ENCODE measurements at places on chromosomes 13 and 19. TPM values are rescaled to one million over a fixed set of nuclear protein-coding genes. Genes with fewer than 3 reads are reported as not detected.

DNA sequence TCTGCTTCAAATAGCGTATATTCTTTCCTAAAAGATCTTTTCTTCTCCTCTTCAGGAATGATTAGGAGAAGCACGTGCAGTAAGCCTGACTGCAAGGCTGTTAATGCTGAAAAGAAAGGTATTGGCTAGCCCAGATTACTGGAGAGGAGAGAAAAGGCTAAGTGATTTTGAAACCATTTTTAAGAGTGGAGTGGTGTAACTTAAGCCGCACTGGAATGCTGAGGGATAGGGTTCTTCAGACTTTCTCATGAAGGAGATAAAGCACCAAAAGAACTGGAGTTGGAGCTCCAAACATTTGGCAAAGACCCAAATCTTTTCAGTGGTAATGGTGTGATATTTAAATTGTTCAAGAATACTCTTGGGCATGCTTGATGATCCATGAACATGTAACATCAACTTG lies 388.3 kb downstream of the COG6 start:
- no peak overlapping the region for H3K4me3 ChIP-seq
- H3K27me3 ChIP-seq = no peaks in the 10 kb centered on the region
- H3K36me3 ChIP-seq = no peaks in the 10 kb centered on the region
- no peak overlapping the region for H3K27ac ChIP-seq

DNA sequence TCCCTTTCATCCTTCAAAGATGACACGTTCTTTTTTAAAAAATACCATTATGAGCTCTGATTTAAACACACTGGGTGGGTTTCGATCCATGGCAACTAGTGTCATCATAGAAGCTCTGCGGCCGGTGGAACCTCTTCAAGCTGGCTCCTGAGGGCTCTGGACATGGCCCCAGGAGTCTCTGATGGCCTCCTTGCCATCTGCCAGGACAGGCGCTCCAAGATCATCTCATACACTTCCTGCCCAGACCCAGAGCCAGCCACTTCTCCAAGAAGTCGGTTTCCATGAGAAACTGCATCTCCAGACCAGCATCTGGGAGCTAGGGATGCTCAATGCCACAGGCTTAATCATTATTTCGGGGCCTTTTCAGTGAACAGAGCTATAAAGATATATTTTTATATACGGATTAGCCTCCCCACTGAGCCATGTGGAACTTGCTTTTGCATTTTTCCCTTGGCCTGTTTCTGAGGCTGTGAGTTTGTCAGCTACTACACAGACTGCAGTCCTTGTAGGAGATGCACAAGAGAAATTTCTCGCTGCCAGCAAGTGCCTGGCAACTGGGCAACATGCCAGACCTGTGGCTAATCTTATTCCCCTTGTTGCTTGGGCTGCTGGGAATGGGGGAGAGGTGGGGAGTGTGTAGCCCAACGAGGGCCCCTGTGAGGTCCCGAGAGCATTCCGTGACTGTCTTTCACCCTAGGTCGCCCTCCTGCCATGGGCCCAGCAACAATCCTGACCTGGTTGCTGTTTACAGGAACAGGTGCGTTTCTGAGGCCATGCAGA lies 15.9 kb downstream of the SUGP1 start:
- H3K27me3 ChIP-seq = no peaks in the 10 kb centered on the region
- H3K27ac ChIP-seq = no peak overlapping the region
- no peak for DNase-seq

DNA sequence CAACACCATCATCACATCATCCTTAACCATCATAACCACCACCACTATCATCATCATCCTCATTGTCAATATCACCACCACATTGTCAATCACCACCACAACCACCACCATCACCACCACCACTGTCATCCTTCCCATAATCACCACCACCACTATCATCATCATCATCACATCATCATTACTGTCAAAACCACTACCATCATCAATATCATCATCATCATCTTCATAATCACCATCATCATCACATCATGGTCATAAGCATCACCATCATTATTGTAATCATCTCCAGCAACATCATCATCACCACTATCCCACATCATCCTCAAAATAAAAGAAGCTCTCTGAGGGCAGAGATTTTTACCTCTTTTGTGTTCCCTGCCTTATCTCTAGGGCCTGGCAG lies 52.2 kb downstream of the MBD3L1 start:
- H3K27ac ChIP-seq = no peak overlapping the region
- no peaks in the 10 kb centered on the region for H3K36me3 ChIP-seq
- no peaks in the 10 kb centered on the region for H3K4me1 ChIP-seq
- H3K27me3 ChIP-seq = peaks cover 23% of the 10 kb centered on the region
- H3K4me3 ChIP-seq = no peak overlapping the region

DNA sequence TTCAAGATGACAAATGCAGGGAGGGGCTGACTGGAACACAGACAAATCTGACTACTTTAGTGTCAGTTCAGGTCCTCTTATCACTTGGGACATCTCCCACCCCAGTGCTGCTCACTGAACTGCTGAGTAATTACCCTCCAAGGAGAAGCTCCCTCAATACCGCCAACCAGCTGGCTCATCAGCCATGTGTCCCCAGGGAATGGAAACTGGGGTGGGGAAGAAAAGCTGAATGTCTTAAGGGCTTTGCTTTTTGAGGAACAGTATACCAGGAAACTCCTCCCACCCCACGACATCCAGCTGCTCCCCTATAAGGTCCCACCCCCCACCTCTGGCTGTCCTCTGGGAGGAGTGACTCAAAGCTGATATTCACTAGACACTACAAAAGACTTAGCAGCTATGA lies 2.0 kb downstream of the ZNF823 start:
- no peaks in the 10 kb centered on the region for H3K36me3 ChIP-seq
- no peak for DNase-seq
- no peak overlapping the region for H3K4me3 ChIP-seq
- H3K27me3 ChIP-seq = no peaks in the 10 kb centered on the region

- H3K4me1 ChIP-seq = peaks cover 2% of the 10 kb centered on the region
- DNase-seq = no peak
- no peak overlapping the region for H3K4me3 ChIP-seq
- H3K36me3 ChIP-seq = no peaks in the 10 kb centered on the region
These were observed 25.2 kb downstream of the ACTL9 start for GRCh38 chr19:8673276-8673891.

DNA sequence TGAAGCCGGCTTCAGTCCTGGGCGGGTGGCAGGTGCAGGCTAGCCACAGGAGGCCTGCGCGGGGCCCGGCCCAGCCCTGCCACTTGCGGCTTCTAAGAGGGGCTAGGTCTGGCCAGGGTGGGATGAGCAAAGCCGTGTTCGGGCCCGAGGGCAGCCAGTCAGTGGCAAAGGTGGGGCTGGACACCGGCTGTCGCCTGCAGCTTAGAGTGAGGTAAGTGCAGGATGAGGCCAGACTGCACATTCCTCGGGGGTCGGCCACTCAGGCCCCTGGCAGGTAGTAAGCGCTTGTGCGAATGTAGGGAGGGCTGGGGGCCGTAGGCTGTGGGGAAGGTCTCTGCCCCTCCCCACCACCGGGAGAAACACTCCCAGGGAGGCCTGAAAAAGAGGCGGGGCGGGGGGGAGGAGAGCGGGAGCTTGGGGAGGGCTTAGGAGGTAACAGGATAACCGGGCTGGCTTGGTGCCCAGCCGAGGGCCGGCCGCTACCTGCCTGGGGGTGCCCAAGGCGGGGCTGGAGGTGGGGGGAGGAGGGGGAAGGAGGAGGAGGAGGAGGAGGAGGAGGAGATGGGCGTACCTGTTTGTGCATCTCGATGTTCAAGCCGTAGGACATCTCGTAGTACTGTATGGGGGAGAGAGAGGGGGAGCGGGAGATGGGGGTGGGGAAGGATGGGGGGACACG lies 6.4 kb downstream of the TLE5 start:
- H3K36me3 ChIP-seq = peaks cover 29% of the 10 kb centered on the region
- no peak overlapping the region for H3K27ac ChIP-seq
- no peak for DNase-seq
- no peak overlapping the region for H3K4me3 ChIP-seq

The AXL gene
- total RNA-seq = not detected

The GPC5 gene
- total RNA-seq = 0.22 TPM

Measured in T-cell (primary cell).